Inflammatory macrophage (primary cell): ENCODE measurements at places on chromosomes 7 and 10.

- DNase-seq = no peak
These were observed 199.2 kb downstream of the SLC25A13 start for GRCh38 chr7:96122746-96123145.

DNA sequence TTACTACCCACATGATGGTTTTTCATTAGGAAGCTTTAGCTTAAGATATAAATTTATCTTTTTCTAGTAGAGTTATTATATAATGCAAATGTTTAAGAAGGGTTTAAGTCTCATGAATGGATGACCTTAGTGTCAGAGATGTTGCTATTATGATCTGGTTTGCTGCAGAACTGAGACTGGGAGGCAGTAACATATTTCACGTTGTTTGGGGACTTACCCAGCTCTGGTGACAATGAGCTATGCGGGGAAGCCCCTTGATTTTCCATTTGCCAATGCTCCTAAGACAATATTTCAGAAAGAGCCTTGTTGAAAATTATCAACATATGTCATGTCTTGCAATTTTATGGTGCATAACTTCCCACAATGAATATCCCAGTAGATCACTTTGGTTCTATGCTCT lies 754.6 kb downstream of the REEP3 start:
- no peak for DNase-seq

GRCh38 chr7:74401137-74401859 lies 52.4 kb upstream of the GTF2IRD1 start:
- DNase-seq = peak; percentile 61

DNA sequence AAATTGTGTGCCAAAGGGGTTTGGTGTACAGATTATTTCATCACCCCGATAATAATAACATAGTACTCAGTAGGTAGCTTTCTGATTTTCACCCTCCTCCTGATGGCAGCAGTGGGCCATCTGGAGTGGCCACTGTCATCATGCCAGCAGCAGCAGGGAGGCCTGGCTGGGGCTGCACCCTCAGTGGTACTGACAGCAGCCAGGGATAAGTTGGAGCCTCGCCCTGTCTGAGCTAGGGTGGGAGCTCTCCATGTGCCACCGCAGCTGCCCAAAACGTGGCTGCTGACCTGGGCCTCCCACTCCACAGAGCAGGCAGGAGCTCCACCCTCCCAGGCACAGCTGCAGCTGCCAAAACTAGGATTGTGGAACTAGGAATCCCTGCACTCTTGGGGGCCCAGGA lies 700.8 kb upstream of the KCND2 start:
- no peak for DNase-seq

DNA sequence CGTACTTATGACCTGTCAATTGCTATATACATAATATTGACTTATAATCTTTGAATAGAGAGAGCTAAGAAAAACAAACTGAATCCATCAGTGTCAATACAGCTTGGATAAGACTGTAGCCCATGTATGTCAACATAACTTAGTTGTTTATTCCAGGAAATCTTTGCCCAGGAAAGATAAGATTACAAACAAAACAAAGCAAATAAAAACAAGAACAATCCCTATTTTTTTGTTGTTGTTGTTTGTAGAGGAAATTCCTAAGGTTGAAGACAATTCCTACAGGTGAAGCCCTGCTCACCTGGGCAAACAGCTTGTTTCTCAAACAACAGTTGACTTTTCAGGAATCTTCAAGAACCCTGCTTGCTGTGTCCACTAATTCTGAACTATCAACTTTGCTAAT lies 76.0 kb downstream of the HYCC1 start:
- no peak for DNase-seq

DNA sequence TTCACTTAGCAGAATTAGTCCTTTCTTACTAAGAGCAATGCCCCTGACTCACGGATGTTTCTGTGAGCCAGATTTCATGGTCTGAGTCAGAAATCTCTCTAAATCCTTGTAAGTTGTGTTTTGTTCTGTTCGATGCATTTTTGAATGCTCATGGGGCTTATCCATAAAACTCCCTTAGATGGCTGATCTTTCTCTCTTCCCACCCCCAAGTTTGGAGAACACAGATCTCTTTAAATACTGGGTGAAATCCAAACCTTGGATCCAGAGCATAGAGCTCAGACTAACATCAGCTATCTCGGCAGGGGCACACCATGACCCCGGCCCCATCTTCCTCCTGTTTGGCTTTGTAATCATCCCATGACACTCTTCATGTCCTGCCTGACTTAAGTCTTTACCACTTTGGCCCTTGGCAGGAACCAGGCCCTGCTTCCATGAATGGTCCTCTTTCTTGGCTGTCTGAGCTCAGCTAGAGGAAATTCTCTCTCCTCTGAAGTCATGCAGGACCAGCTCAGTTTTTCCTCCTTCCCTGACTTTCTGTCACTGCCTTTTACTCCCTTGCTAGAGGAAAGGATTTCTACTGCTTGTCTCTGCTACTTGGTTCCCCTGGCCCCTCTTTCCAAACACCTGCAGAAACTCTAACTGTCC lies 120.4 kb upstream of the RAB11FIP2 start:
- no peak for DNase-seq

GRCh38 chr10:17445400-17445998 lies 8.9 kb downstream of the ST8SIA6 start:
- no peak for DNase-seq

- no peak for DNase-seq
These were observed 240.1 kb downstream of the SFMBT2 start for GRCh38 chr10:7170626-7171322.

DNA sequence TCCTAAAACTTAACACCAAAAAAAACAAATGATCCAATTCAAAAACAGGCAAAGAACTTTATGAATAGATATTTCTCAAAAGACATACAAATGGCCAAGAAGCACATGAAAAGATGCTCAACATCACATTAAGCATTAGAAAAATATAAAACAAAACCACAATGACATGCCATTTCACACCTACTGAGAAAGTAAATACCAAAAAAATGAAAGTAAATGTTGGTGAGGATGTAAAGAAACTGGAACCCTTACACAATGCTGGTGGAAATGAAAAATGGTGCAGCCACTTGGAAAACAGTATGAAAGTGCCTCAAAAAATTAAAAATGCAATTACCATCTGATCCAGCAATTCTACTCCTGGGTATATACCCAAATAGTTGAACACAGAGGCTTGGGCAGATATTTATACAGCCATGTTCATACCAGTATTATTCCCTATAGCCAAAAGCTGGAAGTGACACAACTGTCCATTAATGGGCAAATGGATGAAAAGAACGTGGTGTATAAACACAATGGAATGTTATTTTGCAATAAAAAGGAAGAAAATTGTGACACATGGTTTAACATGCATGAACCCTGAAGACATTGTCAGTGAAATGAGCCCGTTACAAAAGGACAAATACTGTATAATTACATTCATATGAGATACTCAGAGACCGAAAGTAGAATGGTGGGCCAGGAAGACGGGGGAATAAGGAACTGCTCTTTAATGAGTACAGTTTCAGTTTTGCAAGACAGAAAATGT lies 89.0 kb downstream of the JMJD1C start:
- peak; percentile 64 for DNase-seq

- DNase-seq = no peak
These were observed 1133.7 kb downstream of the GATA3 start for GRCh38 chr10:9188022-9188810.

DNA sequence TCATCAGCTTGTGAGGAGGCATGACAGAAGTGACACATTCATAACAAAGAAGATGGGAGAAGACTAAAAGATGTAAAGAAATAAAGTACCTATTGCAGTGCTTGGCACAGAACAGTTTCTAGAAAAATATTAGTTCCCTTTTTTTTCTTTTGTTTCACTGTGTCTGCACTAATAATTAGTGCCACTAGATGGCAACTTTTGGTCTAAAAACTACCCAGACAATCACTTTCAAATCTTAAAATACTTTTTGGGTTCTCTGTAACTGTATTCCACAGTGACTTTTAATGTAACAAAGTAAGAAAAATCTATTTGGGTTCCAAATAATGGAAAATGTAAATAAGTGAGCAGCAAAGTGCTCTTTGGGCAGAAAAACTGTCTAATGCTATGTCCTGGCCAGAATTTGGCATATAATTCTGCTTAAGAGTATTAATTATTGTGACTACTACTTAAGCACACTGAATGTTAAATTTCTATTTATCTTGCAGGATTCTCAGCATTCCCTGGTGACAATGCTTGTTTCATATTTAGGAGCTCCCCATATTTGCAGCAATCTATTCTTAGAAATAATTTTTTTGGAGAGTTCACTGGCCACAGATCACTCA lies 134.8 kb upstream of the KIF5B start:
- DNase-seq = peak; percentile 82
